Amygdala (tissue), 56 donors: ENCODE measurements at places on chromosomes 6 and 20.
A peak's percentile ranks its signal among the peaks of the same experiment; 100 is the strongest.

DNA sequence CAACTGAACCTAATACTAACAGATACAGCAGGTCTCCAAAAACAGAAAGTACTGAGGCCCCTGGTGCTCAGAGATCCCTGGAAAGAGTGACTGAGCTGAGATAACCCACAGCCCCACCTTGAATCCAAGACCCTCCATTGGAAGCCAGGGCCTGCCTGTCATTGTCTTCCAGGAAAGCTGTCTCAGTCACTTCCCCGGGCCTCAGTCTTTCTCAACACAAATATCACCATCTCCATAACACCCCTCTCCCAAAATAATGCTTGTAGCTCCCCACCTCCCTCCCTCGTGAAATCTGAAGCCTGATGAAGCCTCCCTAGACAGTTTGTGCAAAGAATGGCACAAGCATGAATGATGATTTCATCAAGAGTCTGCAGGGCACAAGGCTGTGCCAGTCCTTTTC lies 138.2 kb upstream of the LRFN2 start:
- DNase-seq = no peak

DNA sequence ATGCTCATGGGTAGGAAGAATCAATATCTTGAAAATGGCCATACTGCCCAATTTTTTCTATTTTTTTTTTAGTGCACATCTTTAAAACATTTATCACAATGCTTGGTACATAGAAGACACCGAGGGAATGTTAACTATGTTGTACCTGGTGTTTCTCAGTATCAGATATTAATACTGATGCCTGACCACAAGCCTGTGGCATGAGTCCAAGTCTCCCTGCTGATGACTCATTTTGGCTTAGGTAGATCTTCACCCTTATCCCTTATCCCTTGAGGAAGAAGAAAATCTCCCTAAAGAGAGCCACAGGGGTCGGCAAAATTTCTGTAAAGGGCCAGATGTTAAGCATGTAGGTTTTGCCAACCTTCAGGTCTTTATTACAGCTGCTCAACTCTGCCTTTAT lies 14.5 kb downstream of the CD109 start:
- DNase-seq = no peak

- DNase-seq = no peak
These were observed 1.6 kb downstream of the SRPK1 start for GRCh38 chr6:35919085-35919826.

- DNase-seq = no peak
These were observed 87.2 kb upstream of the EDN1 start for GRCh38 chr6:12203001-12203400.

DNA sequence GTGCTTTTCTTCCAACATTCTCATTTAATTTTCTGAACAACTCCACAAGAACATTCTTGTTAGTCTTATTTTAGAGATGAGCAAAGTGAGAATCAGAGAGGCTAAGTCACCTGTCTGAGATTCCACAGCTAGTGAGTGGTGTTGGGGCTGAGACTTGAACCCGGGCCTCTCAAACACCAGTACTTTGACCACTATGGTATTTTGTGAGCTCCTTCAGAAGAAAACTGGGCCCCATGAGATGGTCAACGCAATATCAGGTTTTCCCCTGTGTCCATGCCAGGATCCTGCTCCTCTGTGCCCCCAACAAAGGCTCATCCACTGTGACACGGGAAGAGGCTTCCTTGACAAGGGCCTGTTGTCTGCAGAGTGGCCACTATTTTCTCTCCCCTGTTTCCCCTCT lies 51.9 kb downstream of the MAFB start:
- no peak for DNase-seq

GRCh38 chr6:157272866-157273755 lies 50.2 kb downstream of the TMEM242 start:
- no peak for DNase-seq

- no peak for DNase-seq
These were observed 127.9 kb upstream of the NXT1 start for GRCh38 chr20:23222531-23223200.

- DNase-seq = no peak
These were observed 241.8 kb downstream of the ALDH8A1 start for GRCh38 chr6:134708079-134708478.

GRCh38 chr6:168302534-168302933 lies 17.0 kb downstream of the DACT2 start:
- DNase-seq = no peak

DNA sequence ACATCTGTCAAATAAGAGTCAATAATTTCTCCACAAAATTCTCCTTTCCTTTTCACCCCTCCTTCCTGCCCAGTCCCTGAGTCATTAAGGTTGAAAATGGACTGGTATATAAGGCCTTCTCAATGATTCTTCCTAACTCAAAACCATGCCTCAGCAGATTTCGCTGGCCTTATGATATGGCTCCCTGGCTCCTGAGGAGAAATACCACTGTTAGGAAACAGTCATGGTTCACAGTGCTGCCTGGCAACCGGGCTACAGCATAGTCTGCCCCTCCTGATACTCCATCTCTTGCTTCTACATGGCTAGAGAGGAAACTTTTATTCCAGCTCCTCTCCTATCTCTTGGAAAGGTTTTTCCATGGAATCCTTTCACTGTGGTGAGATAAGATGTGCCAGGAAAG lies 4.7 kb downstream of the UBE2J1 start:
- DNase-seq = no peak

DNA sequence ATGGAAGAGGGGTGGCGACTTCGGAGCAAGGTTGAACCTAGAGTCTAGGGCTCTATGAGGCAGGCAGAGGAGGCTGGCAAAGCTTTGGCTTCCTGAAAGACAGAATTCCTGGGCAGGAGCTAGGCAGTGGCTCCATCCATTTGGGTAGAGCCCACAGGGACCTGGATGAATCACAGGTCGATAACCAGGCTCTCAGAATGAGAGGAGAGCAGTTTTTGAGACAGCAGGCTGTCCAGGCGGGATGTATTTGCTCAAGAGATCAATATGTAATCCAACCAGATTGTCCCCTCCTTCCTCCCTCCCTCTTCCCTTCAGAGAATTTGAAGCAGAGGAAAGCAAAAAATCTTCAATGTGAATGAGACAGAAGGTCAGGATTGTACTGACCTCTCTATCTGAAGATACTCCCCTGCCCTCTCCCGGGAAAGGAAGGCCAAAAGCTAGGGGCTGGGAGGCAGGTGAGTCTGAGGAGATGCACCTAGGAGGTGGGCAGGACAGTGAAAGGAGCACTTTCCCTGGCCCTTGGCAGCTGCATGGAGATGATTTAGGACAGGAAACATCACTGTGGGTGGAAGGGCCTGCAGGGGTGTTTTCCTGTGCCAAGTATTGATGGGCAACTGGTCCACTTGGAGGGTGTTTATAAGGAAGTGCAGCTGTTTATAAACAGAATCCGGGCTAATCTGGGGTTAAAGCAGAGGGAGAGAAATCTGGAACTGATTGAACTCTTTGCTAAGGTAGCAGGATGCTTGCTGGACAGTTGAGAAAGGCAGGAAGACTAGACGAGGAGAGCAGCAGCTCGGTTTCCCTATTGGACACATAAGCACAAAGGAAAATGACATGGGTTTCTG lies 212.4 kb upstream of the LRFN2 start:
- DNase-seq = no peak

DNA sequence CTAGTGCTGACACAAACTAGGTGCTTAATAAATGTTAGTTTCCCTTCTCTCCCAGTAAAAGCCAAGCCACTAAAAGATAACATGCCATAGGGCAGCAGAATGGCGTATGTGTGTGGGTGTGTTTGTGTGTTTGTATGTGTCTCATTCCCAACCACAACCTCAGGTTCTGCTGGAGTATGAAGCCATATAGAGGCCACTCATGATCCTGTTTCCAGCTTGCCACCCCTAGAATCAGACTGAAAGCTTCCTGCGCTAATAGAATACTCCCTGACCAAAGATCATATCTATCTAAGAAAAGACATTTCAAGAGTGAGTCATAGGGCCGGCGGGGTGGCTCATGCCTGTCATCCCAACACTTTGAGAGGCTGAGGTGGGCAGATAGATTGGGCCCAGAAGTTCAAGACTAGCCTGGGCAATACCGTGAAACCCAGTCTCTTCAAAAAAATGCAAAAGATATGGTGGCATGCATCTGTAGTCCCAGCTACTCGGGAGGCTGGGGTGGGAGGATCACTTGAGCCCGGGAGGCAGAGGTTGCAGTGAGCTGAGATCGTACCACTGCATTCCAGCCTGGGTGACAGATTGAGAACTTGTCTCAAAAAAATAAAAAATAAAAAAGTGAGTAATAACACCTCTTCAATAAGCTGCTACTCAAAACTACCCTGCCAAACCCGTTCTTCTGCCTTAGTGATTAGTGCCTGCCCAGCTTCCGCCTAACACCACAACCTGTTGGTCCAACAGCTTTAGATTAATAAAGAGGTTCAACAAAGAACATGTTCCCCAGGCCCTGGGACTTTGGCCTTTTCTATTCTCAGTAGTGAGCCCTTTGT lies 11.8 kb upstream of the SNRPC start:
- no peak for DNase-seq

- DNase-seq = no peak
These were observed 180.0 kb downstream of the GJA10 start for GRCh38 chr6:90074161-90074850.

DNA sequence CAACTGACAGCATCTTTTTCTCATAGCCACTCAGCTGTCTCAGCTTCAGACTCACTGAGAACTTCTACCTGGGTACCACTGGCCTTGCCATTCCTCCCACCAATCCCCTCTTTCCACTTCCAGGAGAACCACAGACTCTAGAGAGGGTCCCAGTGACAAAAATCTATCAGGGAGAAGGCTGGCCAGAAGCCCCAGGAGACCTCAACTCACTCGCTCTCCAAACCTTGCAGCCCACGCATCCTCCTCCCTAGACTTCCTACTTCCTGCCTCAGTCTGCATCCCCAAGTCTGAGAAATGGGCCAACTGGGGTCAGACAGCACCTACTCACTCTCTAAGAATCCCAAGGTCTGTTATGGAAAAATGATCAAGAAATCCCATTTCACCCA lies 1.2 kb downstream of the TMEM239 start:
- no peak for DNase-seq

DNA sequence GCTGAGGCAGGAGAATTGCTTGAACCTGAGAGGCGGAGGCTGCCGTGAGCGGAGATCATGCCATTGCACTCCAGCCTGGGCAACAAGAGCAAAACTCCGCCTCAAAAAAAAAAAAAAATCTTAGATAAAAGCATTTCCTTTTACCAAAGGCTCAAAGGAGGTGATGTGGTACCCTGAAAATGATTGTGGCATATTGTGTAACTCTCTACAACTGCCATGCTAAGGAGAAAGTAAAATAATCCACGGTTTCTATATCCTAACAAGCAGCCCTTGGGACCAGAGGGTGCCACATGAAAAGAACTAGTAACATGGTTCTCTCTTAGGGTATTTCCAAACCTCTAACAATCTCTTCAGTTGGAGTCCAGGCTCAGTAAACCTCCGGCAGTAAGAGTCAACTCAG lies 38.8 kb upstream of the SLA2 start:
- DNase-seq = no peak

- DNase-seq = peak; percentile 59
These were observed 887 bp downstream of the GABBR1 start for GRCh38 chr6:29631860-29632731.

DNA sequence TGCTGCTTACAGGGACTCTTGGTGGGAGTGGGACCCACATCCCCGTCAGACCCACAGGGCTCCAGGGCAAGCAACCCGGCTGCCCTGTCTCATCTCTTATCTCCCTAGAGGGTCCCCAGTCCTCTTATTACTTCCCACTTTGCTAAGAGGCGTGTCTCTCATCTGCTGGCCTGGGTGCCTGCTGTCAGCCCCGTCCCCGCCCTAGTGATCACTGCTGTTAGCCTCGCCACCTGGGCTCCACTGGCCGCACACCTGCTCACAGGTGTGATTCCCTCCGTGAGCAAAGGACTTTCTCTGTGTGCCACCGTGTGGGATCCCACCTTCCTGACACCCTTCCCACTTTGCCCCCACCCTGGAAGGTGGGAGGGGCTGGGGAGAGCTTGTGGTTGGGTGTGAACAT lies 57.6 kb downstream of the TCP11 start:
- DNase-seq = no peak

- no peak for DNase-seq
These were observed 319.1 kb upstream of the QKI start for GRCh38 chr6:163095401-163095800.

- DNase-seq = no peak
These were observed 106.1 kb downstream of the PSMB1 start for GRCh38 chr6:170446841-170447560.

GRCh38 chr20:32796981-32797451 lies 22.7 kb upstream of the MAPRE1 start:
- no peak for DNase-seq

DNA sequence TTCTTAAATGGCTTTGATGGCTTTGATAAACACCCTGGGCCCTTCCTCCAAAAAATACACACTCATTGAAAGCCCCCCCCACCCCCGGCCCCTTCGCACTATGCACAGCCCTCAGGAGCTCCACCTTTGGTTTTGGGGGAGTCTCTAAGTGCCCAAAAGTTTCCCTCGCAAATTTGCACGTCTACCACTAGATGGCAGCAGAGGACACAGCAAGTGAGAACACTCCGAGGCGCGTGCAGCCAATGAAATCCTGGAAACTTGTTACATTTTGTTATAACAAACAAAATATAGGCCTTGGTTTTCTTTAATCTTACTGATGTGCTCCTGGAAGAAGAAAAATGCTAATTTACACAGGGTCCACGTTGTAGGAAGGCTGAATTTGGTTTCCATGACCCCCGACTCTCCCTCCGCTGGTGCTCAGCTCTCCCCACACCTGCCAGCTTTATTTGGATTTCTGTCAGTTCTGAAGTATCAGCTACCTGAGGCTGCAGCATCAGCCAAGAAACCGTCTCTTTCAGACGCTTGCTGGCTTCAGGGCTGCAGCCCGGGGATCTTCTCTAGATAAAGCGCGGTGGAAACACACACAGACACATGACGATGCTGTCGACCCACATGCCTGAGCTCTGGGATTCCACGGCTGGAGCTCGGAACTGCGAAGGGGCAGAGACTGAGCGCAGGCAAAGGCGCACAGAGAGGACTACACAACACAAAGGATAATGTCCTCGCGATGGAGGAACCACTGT lies 148.3 kb upstream of the RPS6KA2 start:
- no peak for DNase-seq

- DNase-seq = no peak
These were observed 409.5 kb downstream of the ADGRB3 start for GRCh38 chr6:69044534-69044933.
